Right ventricle myocardium superior (tissue), 1 donor: ENCODE measurements at places on chromosomes 1 and 21. TPM values are rescaled to one million over a fixed set of nuclear protein-coding genes. Genes with fewer than 3 reads are reported as not detected.
A peak's percentile ranks its signal among the peaks of the same experiment; 100 is the strongest.

- DNase-seq, result no peak
Measured at GRCh38 chr1:3939242-3940080, 39.4 kb upstream of the C1orf174 start.

- DNase-seq, result no peak
Measured at GRCh38 chr1:46506470-46507219, 17.0 kb downstream of the DMBX1 start.

DNA sequence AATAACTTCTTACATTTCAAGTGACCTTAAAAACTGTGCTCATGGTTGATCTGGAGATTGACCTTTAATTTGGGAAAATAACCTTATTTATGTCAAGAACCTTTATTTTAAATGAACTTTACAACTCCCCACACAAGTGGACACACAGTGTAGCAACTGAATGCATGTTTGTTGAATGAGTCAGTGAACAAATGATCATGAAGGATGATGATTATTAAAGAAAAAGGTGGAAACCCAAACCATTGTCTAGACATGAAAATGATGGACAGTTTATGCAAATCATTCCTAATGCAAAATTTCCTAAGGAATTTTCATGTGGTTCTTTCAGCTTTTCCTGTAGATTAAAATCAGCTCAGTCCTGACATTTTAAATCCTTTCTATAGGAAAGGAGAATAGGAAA is 439.8 kb upstream of the RUNX1 start:
- no peak for DNase-seq

- DNase-seq, result no peak
Measured at GRCh38 chr1:72137656-72138055, 144.7 kb downstream of the NEGR1 start.

DNA sequence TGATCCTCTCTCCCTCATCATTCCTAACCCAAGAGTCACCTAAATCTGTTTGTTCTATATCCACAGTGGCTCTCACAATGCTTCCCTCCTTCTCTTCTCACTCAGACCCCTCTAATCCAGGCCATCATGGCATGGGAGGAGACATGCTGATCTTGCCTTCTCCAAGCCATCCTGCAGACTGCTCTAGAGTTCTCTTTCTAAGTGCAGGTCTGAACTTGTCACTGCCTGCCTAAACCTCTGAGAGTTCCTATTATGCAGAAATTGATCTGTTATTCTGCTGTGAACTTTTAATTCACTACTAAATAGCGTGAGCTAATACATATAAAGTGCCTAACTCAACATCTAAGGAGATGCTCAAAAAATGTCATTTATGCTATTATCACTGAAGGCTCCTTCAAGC is 26.8 kb downstream of the LAMC2 start:
- DNase-seq, result no peak

GRCh38 chr1:197399755-197400521 is 131.9 kb downstream of the CRB1 start:
- no peak for DNase-seq

GRCh38 chr1:156816561-156817328 is at the start of gene SH2D2A:
SH2D2A (minus strand) TSS chr1:156816848; CDS start chr1:156816708, 140 bp downstream.
- peak; percentile 68 for DNase-seq

- no peak for DNase-seq
Measured at GRCh38 chr21:45162115-45162514, 87.7 kb downstream of the ADARB1 start.

- DNase-seq, result no peak
Measured at GRCh38 chr1:226943927-226944326, 3.8 kb downstream of the COQ8A start.

DNA sequence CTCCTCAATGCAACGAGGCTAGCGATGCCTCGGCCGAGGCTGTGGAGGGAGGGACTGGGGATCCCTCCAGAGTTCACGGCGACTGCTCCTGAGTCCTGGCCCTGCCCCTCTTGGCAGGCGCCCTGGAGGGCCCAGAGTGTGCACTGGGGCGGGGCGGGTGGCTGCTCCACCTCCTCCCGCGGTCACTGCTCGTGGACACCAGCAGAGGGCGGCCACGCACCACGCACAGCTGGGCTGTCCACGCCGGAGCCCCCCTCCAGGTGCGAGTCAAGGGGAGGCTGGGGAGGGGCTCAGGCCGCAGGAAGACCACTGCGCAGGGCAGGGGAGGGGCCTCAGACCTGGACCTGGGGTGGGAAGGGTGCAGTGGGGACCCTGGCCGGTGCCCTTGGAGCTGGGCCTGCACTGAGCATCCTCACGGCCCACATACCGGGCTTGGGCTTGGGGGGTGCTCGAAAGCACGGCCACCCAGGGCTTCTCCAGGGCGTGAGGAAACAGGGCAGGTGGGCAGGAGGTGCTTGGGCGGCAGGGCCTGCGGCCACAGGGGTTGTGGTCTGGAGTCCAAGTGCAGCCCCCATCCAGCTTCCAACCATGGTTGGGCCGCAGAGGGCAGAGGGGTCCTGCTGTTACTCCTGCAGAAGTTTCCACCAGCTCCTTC is 20.6 kb upstream of the TTC34 start:
- DNase-seq, result peak; percentile 70

DNA sequence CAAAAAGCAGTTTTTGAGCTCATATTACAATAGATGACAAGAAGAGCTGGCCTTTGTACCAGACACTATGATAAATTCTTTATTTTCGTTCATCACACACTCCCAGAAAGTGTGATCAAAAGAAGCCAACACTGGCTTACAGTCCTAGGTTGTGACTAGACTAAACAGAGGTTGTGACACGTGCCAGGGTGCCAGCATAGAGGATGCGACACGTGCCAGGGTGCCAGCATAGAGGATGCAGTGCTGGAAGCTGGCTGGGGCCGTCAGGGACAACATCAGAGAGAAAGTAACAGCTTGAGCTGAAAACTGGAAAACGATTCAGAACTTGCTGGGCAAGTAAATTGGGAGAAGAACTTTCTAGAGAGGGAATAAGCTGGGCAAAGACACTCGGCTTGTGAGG is 2.2 kb downstream of the MTARC1 start:
- no peak for DNase-seq

- DNase-seq, result no peak
Measured at GRCh38 chr1:172726740-172727139, 67.8 kb downstream of the FASLG start.

DNA sequence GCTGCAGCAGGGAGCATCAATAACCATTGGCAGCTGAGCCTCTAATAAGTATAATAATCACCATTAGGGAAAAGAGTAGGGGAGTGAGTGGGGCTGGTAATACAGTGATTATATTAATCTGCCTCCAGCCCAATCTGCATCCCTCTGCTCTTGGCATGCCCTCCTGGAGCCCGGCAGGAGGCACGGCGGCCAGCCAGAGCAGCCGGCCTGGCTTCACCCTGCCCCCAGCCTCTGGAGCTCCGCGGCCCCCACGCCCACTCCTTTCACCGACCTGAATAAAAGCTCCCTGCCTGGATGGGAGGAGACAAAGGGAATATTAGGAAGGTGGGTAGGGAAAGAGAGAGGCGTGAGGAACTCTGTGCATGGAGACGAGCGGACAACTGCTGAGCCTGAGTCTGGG is 28.3 kb downstream of the OPTC start:
- no peak for DNase-seq

CELA3B gene
- not detected for total RNA-seq

ARHGAP29 gene
- 27.5 TPM for total RNA-seq

CADM3 gene
- 5.3 TPM for total RNA-seq

RCOR3 gene
- 52.0 TPM for total RNA-seq

MYOCOS gene
- total RNA-seq, result not detected

PTAFR gene
- 1.9 TPM for total RNA-seq

NTNG1 gene
- 0.46 TPM for total RNA-seq

KRTAP21-1 gene
- not detected for total RNA-seq
